ENCODE measurements at places on chromosomes 16 and 17. TPM values are rescaled to one million over a fixed set of nuclear protein-coding genes. Genes with fewer than 3 reads are reported as not detected.

DNA sequence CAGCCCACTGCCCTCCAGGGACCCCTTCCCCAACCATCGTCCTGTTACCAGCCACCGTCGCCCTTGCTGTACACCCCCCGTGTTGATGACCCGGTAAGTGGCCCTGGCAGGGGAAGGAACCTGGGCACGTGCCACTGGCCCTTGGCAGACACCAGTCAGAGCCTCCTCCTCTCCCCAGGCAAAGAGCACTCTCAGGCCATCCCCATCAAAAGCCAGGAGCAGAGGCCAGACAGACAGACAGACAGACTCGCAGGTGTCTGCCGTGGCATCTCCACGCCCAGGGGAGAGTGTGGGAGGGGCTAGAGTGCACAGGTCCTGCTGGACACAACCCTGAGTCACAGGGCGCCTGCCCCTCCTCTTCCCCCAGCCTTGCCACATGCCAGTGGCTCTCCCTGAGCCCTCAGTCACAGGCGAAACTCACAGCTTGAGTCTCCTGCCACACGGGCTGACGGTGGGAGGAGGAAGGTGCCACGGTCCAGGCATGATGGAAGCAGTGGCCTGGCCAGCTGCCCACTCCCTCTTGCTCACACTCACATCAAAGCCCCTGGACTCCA, 7.8 kb downstream of the CLCN7 start:
- no peak for DNase-seq

- no peak for DNase-seq
These were observed 10.9 kb upstream of the NT5C start for GRCh38 chr17:75142236-75142971.

DNA sequence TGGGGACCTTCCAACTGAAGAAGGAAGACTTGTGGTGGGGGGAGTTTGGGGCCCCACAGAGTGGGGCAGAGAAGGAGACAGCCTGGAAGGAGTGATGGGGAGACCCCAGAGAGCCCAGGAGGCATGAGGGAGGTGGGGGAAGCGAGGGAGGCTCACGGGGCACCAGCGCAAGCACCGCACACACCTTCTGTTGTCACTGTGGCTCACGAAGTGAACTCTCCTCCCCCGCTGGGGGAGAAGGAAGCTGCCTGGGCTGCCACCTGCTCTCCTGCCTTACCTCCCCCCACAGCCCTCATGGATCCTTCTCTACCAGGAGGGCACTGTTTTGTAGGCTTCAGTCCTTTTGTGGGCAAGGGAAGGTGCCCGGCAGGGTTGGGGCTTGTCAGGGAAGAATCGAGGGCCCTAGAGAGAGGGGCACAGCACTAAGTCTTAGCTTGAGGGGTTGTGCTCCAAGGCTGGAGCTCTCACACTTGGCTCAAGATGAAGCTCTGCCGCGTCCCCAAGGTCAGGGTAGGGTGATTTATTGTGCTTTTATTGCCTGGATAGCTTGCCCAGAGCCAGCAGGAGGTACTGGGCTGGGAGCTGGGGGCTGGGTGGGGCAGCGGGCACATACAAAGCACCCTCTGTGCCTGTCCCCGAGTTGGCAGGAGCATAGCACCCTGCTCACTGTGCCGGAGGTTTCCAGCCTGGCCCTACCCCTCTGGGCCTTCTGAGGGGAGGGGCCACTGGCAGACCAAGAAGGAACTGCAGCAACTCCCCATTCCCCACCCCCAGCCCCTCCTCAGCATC, 4.6 kb upstream of the STARD3 start:
- peak; percentile 84 for DNase-seq

DNA sequence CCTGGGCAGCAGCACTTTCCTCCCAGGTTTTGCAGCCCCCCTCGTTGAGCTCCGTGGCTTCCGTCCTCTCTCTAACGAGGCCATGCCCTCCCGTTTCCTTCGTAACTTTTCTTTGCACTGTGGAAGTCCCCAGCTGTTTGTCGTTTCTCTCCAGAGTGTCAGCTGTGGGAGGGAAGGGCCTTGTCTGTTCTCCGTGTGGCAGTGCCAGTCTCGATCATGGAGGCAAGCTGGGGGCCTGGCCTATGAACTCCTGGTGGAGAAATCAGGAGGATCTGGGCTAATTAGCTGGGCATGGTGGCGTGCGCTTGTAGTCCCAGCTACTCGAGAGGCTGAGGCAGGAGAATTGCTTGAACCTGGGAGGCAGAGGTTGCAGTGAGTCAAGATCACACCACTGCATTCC, 28.3 kb downstream of the TBCD start:
- no peak for DNase-seq

- DNase-seq: no peak
These were observed 2.2 kb downstream of the C16orf92 start for GRCh38 chr16:30025156-30025555.

DNA sequence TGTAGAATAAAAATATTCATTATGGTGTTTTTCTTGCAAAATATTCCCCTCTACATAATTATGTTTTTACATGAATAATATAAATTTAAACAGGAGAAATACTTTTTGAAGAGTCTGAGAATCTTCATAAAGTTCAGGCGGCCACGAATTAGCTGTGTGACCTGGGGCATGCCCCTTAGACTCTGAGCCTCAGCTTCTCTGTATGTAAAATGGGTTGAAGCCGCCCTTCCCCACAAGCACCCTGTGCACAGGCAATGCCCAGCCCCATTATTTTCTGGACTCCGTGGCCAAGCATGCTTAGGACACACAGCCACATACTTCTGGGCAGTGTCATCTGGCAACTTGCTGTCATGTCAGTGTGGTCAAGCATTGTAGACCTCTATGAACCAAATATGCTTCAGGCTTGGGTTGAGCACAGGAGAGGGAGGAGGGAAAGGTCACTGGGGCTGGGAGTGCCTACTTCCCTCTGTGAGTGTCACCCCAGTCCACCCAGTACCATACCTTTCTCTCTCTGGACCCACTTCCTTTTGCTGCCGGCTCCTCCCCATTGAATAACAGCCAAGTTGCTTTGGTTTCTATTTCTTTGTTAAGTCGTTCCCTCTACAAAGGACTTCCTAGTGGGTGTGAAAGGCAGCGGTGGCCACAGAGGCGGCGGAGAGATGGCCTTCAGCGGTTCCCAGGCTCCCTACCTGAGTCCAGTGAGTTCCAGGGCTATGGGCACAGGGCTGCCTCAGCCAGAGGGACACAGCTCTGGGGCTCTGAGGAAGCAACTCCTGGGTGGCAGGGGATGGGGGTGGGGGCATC, at the start of gene LGALS9:
TSS of gene LGALS9 (plus strand) at position 582 of the 804 bp plus-strand sequence. CDS start at position 660, 78 bp downstream.
- peak; percentile 34 for DNase-seq

DNA sequence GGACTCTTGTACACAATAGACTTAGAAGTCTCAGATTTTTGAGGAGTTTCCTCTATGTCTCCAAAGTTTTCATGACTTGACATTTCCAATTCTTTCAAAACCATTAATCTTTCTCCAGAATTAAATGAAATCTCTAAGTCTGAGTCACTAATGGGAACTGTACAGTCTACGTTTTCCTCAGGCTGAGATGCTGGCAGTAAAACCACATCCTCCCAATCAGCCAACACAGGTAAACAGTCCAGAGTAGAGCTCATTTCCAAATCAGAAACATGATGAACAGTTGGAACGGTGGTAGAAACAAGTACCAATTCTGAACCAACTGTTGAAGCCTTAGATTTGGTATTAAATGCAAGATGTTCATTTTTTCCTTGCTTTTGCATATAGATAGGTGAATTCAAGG, 7.9 kb downstream of the ERI2 start:
- DNase-seq: no peak

- peak; percentile 43 for DNase-seq
These were observed 10.8 kb downstream of the CASKIN2 start for GRCh38 chr17:75504347-75505151.

DNA sequence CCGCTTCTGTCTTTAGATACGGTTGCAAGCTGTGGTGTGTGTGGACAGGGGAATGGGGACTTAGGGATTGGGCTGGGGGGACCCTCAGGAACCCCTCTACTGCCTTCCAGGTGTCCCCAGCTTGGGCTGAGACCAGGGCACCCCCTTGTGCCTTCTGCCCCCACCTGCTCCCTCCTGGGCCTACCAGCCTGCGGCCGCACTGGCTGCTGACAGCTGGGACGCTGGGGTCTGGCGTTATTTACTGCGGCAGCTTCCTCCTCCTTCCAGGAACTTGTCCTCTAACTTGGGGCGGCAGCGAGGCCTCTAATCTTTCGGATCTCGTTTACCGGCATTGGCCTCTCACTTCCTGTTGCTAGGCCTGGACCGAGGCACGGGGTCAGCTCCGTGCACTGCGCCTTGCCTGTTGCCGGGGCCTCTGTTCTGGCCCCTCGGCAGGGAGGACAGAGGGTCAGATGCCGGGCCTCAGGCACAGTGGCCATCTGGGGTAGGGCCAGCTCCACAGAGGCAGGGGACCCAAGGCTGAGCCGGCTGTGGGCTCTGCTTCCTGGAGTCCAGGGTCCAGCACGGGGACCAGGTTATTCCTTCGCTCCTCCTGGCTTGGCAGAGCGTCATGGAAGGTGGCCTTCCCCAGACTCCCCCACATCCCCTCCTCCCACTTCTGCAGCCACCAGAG, 31.8 kb downstream of the TMEM235 start:
- DNase-seq: no peak

DNA sequence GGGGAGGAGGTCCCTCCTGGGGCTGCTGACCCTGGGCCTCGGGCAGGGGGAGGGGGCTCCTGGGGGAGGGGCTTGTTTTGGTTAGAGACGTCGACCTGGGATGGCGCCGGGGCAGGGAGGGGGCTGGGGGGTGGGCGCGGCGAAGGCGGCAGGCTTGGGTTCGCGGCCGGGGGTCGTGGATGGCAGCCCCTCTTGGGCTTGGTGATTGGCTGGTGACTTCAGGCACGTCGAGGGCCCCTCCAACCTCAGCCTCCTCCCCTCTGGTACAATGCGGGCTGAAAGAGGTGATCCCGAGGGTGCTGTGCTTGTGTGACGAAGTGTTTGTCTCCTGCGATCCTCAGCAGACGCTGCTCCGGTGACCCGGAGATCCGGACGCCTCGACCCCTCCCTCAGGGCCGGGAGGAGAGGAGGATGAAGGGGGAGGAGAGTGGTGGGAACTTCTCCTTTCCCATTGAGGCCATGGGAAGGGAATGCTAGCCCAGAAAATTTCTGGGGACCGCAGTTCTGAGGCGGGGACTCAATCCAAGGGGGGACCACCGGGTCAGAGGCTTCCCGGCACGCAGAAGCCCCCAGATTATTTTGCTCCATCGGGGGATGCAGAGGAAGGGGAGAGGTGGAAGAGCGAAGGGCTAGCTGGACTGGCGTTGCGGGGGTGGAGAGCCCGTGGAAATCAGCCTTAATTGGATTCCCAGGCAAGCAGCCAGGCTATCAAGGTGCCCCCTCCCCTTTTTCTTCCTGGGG, 43.9 kb downstream of the RAI1 start:
- DNase-seq: no peak

DNA sequence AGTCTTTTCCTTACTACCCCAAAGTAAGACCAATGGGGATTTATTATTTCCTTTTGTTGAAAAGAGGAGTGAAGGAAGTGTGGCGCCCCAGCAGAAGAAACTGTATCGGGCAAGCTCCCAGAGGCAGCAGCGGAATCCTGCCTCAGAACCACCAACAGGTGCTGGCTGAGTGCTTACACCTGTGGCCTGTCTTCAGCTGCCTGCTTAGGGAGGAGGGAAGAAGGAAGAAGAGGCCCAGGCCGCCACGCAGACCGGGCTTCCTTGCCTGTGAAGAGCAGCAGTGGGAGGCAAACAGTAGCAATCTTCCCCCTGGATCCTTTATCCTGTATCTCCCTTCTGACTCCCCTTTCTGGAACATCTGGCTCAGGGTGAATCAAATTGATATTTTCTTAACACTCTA, 134.7 kb downstream of the AATF start:
- no peak for DNase-seq

GRCh38 chr16:24717411-24717810, 12.0 kb upstream of the TNRC6A start:
- DNase-seq: no peak

DNA sequence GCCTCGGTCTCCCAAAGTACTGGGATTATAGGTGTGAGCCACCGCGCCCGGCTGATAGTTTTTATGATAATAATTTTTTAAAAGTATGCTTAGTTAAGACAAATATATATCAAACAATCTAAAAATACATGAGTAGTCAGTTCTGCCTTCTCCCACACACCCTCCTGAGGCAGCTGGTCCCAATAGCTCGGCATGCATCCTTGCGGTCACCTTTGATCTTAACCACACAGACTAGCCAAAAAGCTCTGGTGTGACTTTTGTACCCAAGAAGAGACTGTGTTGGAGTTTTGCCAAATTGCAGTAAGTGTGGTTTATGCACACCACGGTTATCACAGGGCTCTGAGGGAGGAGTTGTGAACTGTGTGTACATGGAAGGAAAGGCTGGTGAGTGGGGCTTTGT, 25.6 kb downstream of the ATP6V0A1 start:
- no peak for DNase-seq

DNA sequence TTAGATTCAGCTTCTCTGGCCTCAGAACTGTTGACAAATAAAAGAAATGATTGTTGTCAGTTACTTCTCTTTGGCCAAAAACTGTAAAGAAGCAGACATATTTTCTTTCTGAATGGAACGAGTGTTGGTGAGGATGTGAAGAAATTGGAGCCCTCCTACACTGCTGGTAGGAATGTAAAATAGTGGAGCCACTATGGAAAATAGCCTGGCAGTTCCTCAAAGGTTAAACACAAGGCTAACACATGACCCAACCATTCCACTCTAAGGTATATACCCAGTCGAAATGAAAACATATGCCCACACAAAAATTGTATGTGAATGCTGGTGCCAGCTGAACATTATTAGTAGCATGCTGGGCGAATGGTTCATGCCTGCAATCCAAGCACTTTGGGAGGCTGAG, 14.2 kb upstream of the KRT24 start:
- DNase-seq: no peak

GRCh38 chr17:36933512-36934143, 3.6 kb upstream of the LHX1 start:
- no peak for DNase-seq

DNA sequence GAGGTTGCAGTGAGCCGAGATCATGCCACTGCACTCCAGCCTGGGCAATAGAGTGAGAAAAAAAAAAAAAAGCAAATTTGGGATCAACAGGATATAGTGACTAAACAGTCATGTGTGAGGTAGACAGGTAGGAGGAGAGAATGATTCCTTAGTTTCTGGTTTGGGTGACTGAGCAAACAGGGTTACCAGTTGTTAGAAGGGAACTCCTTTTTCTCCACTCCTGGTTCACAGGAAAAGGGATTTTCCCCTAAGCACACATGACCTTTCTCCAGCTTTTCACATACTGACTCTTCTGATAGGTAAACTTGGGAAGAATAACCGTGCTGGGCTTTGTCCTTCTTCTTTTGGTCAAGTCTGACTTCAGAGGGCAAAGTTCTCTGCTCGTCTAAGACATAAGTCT, 17.3 kb upstream of the WSCD1 start:
- DNase-seq: no peak

- DNase-seq: no peak
These were observed 178.6 kb downstream of the CPPED1 start for GRCh38 chr16:12625068-12625467.

- peak; percentile 95 for DNase-seq
These were observed 826 bp upstream of the TLCD1 start for GRCh38 chr17:28726627-28727491.

Gene PCGF2
- total RNA-seq: 9.3 TPM

Gene FA2H
- 5.4 TPM for total RNA-seq

Gene MYH2
- total RNA-seq: not detected

Gene GAS2L2
- total RNA-seq: not detected

Gene ENO3
- 3.3 TPM for total RNA-seq

Gene TMIGD1
- total RNA-seq: not detected

Gene ATP2A1
- not detected for total RNA-seq

Gene CDH13
- total RNA-seq: not detected

Gene PRR15L
- 63.3 TPM for total RNA-seq

Data from body of pancreas (tissue), 4 donors.